ENCODE measurements at places on chromosomes 3 and 15.

GRCh38 chr3:129564981-129565644 is 22.1 kb downstream of the H1-8 start:
- no peak for DNase-seq

DNA sequence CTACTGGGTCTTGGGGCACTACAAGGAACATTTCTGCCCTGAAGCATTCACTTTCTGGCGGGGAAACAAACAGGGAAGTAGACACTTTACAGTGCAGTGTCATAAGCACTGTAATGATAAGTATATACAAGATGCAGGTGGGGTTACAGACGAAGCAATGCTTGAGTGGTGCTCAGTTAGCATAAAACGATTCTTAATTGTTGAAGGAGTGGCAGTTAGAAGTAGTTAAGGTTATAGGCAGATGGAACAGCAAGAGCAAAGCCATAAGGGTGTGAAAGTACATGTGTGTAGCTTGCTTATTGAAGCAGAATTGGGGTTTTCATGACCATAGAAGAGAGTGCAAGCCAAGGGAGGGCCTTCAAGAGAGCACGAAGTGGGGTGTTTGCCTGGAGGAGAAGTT is 46.2 kb downstream of the SLC25A26 start:
- no peak for DNase-seq

- no peak for DNase-seq
These were observed 21.3 kb downstream of the THBS1 start for GRCh38 chr15:39602143-39602542.

- DNase-seq = no peak
These were observed 52.3 kb downstream of the SUCLG2 start for GRCh38 chr3:67601919-67602608.

- peak; percentile 13 for DNase-seq
These were observed 10.4 kb upstream of the MME start for GRCh38 chr3:155069729-155070128.

- DNase-seq = no peak
These were observed 237.4 kb upstream of the UMPS start for GRCh38 chr3:124492824-124493223.
